Breast epithelium (tissue), 4 donors: ENCODE measurements at places on chromosomes 13 and 19.

DNA sequence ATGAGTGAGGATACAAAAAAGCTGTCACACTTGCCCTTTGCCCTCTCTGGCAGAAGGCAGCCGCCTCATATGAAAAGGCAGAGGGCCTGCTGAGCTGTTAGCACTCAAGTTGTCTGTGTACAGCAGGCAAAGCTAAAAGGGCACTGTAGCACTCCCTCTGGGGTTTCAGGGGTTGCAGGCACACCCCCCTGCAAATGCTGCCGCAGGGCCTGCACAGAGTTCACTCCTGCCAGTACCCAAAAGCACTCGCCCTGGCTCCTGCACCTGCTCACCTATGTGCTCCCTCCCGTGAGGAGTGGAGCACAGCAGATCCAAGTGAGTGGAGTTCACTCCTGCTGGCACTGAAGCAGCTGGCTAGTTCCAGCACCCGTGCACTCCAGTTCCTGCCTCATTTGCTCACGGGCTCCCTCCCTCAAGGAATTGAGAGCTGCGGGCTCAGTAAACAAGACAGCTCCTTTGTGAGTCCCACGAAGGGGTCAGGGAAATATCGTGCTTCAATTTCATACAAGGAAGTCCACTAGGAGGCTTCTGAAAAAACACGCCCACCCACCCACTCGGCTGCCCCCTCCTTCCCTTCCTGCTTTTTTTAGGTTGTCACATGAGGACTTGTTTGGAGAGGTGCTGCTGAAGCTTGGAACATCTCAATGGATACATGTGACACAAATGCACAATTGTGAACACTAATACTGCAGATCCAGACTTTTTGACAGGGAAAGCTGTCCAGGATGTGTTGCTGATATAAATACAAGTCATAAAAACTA, 9.9 kb upstream of the RCBTB2 start:
- DNase-seq = no peak

DNA sequence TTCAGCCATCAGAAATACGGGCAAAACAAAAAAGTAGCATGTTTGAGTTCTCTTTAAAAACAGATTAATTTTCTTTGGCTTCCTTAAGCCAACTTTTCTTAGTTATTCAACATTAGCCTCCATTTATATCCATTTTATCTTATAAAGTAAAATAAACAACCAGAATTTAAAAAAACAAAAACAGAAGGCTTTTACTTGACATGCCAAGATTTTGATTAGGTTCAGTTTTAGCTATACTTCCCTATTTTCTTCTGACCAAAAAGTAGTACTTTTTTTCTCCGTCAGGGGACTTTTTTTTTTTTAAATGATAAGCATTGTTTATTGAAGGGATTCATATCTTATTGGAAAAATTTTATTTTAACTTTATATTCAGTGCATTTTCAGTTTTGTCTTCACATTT, 18.1 kb downstream of the RNASEH2B start:
- DNase-seq = no peak

- DNase-seq = peak; percentile 26
Observed at GRCh38 chr19:51422053-51422448, 4.6 kb upstream of the SIGLEC10 start.

GRCh38 chr13:42561752-42562467, 12.0 kb upstream of the TNFSF11 start:
- DNase-seq = no peak

DNA sequence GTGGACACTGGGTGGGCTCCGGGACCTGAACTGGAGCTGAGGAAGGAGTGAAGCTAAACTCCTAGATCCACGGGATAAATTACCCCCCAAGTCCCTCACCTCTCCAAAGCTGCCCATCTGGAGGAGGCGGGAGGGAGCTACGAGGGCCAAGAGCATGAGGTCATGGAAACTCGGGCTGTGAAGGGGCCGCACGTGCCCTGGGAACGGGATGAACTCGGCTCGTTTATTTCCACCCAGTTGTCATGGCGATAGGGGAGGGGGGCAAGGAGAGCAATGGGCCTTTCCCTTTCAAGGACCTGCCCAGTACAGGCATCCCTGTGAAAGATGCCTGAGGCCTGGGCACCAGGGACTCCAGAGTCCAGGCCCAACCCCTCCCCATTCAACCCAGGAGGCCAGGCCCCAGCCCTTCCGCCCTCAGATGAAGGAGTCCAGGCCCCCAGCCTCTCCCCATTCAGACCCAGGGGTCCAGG, 3.8 kb downstream of the PPP1R12C start:
- DNase-seq = peak; percentile 78

DNA sequence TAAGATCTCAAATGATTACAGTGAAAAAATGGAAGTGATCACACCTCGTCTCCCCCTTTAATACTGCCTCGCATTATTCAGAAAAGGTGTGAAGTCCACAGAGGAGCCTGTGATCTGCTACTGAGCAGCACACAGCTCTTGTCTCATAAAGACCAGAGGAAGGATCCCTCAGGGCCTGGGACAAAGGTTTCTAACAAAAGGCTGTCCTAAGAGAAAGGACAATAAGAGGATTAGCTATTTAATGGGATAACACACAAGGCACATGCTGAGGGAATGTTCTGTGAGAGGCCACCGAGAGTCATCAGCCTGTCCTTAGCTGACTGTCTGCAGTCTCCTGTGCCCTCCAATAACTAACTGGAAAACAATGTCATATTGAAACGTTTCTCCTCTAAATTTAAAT, 26.7 kb downstream of the EBPL start:
- DNase-seq = no peak

GRCh38 chr19:844546-844971, 3.8 kb downstream of the PRTN3 start:
- DNase-seq = no peak

- DNase-seq = no peak
Observed at GRCh38 chr13:27920677-27921420, 1.0 kb downstream of the PDX1 start.

DNA sequence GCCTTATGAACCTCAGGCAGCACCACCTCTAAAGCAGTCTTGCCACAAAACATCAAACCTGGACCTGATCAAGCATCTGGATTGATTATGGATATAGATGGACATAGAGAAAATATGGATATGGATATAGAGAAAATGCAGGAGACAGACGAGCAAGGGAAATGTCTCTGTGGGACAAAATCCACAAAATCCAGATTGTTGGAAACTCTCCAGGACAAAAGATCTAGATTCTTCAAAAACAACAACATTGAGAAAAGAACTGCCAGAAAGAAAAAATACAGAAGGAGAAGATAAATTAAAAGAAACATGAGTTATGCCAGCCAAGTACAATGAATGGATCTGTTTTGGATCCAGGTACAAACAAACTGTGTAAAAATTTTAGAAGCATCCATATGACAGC, 1176.5 kb downstream of the UQCRFS1 start:
- DNase-seq = no peak

- DNase-seq = no peak
Observed at GRCh38 chr13:46659413-46660065, 106.6 kb downstream of the LRCH1 start.

DNA sequence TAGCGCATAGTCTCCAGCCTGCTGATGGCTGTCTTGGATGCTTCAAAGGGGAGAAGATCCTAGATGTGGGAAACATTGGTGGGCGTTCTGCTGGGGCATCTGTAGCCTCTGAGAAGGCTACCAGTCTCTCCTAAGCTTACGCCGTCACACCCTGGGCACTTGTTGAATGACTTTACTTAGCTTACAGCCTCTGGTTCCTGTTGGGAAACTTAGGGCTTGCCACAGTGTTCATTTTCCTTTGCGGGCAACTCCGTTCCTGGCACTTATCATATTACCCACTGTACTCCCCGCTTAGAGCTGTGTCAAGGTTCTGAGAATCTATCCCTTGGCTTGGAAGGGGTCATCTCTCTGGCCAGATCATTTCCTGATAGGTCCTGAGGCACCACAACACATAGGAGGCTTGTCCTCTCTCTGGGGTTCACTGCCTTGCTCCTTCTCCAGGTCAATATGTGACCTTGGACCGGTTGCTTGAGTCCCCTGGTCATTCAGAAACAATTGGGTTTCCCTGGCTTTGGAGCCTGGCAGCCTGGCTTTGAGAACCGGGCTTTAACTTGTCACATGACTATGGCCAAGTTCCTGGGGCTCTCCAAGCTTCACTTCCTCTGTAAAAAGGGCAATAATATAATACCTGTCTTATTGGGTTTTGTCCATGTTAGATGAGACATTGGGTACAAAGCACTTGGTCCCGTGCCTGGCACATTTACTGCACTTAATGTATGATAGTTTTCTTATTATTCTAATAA, 20.5 kb upstream of the ALOX5AP start:
- DNase-seq = no peak

DNA sequence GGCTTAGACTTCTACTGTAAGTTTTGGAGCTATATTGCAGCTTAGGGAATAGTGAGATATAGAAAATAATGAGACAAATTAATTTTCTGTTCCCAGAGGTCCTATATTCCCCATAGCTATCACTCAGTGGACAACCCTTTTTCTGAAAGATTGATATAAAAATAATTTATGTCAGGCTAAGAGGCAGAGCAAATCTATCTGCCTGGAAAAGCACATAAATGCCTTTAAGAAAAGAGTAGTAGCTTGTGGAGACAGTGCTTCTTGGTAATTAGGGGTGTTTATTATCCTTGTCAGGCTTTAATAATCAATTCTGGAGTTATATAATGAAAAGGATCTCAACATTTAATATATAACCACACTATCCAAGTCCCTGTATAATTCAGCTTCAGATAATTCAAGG, 1162.8 kb upstream of the PCDH20 start:
- no peak for DNase-seq

DNA sequence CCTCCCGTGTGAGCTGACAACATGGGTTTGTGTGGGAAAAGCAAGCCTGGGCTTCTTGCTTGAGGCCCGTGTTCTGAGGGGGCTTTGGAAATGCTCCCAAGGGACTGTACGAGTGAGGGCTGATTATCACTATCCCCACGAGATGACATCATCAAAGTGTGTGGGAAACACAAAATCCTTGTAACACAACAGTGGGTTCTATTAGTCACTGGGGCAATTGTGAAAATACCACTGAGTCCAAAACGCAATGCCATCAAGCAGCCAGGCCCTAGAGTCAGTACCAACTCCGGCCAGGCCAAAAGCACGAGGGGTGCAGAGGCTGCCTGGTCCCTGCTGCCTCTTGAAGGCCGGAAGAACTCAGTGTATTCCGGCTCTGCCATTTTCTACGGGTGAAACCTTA, 29.6 kb downstream of the CAPS start:
- no peak for DNase-seq

GRCh38 chr13:91889641-91890040, 491.2 kb downstream of the GPC5 start:
- DNase-seq = no peak

DNA sequence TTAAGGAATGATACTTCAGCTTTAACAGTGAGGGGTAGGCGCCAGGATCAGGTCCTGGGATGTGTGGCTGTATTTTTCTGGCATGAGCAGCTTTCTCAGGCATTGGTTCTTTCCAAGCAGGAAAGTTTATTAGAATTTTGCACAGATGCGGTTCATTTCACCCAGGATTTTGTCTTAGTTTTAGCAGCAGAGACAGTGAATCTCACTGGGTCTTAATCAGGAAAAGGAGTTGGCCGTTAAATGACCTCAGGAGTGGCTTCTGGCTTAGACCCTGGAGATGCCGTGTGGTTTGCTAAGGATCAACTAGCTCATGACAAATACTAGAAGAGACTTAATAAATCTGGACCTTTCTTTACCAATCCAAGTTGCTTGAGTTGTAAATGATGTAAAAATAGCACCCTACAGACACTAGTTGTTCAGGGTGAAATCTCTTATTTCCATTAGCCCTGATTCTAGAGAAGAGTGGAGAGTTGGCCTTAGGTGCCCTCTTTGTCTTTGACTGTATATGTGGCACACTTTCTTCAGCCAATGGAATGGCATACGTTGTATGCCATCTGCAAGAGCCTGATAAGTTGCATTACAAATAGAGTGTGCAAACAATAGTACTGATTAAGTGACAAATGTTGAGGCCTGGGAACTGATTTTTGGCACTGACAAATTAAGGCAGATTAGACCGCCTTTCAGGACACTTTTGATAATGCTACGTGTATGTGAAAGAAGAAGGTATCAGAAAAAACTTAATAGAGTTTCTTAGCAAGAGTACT, 34.0 kb downstream of the LRCH1 start:
- no peak for DNase-seq

- no peak for DNase-seq
Observed at GRCh38 chr13:95822303-95822702, 145.4 kb downstream of the DNAJC3 start.

DNA sequence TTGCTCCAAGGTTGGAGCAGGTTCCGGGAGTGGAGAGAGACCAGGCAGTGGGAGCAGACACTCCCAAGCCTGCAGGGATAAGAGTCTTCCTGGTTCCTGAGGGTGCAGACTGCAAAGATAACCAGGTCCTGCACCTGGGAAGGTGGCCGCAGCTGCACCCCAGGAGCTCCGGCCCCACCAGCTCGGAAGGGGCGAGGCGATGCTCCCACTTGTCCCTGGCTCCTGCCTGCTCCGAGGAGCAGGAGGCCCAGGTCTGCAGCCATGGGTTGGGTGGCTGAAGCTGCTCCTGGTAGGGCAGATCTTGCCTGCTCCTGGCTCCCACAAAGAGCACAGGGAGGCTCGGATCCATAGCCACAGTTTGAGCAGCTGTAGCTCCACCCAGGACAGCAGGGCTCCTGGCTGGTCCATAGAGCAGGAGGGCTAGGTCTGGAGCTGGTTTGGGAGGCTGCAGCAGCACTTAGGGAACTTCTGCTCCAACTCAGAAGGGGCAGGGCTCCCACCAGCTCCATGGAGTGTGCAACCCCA, 251.6 kb upstream of the GPC6 start:
- no peak for DNase-seq

- no peak for DNase-seq
Observed at GRCh38 chr13:37416291-37417059, 182.1 kb downstream of the POSTN start.

DNA sequence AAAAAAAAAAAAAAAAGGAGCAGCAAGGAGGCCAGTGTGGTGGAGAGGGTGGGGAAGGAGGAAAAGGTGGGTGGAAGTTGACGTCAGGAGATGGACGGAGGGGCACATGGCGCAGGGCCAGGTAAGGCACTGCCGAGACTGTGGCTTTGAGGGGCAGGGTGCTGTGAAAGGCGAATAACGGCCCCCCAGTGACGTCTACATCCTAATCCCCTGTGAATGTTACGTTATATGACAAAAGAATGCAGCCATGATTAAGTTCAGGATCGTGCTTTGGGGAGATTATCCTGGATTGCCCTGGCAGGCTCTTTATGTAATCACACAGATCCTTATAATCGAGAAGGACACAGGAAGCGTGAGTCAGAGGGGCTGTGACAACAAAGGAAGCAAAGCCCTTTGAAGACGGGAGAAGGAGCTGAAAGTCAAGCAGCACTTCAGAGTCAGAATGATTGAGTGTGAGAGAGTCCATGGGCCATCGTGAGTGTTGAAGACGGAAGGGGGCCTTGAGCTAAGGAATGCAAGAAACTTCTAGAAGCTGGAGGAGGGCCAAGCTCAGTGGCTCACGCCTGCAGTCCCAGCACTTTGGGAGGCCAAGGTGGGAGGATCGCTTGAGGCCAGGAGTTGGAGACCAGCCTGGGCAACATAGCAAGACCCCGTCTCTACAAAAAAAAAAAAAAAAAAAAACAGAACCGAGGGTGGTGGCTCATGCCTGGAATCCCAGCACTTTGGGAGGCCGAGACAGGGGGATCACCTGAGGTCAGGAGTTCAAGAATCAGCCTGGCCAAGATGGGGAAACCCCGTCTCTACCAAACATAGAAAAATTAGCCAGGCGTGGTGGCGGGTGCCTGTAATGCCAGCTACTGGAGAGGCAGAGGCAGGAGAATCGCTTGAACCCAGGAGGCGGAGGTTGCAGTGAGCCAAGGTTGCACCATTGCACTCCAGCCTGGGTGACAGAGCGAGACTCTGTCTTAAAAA, 13.8 kb upstream of the CEACAM16 start:
- DNase-seq = no peak

GRCh38 chr19:6125571-6125989, 9.9 kb upstream of the ACSBG2 start:
- DNase-seq = no peak
